ENCODE measurements at places on chromosomes 6 and 20.

- no peak for DNase-seq
Measured at GRCh38 chr6:111199935-111200334, 112.6 kb downstream of the SLC16A10 start.

DNA sequence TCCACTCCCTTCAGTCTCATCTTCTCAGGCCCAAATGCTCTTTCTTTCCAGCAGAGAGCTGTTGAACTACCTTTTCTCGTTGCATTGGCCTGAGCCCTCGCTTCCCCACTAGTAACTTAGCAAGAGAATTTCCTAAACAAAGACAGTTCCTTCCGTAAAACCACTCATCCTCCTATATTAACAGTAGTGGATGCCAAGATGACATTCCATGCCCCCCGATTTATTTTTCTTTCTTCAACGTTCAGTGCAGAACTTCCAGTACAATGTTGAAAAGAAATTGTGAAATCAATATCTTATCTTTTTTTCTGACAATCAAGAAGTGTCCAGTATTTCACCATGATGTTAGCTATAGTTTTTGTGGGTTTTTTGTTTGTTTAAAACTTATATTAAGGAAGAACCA, 45.8 kb downstream of the SOX4 start:
- no peak for DNase-seq

- no peak for DNase-seq
Measured at GRCh38 chr6:134477991-134478635, 160.2 kb upstream of the SGK1 start.

DNA sequence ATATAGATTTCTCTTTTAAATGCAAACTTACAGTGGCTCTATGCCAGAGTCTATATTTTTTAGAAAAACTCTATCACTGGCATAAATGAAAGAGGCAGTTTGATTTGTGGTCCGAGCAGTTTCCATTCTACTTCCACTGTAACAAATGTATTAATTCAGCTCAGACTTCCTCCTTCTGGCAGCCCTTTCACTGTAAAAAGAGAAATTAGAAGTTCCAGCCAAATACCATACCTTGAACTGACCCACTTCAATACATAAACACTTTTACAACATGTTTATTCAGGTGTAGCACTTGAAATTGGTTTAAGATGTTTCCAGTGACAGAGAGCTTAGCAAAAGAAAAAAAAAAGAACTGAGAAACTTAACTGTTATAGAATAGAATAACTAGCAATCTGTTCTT, 99.3 kb downstream of the BMP5 start:
- no peak for DNase-seq

GRCh38 chr20:4808872-4809271, 87.2 kb downstream of the PRND start:
- no peak for DNase-seq

DNA sequence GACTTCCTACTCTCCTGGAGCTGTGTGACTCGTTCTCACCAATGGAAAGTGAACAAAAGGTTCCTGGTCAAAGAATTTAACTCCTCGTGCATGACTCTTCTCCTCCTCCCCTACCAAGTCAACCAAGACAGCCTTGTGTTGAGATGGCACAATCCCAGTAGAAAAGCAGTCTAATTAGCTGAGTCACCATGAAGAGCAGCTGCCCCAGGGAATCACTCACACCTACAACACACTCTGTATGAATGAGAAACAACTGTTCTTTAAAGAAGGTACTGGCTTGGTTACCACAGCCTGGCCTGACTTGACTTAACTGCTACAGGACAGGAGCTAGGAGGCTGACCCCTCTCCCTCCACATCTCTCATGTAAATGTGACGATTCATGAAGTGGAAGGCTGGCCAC, 2.9 kb upstream of the HLA-DOB start:
- no peak for DNase-seq

DNA sequence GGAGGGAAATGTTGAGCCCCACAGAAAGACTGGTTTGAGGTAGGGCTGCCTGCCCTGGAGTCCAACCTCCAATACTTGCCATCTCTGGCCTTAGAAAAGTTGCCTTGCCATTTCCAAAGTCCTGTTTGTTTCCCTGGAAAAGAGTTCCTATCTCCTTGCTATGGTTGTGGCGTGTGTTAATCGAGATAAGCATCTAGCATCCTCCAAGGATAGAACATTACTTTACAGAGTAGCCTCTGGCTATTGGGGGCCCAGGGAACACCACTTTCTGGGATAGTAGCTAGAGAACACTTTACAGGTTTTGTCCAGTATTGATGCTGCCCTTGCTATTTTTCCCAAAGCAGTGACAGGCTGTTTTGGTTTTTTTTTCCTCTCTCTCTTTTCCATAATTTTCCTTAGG, 57.4 kb upstream of the SASH1 start:
- DNase-seq, result no peak

DNA sequence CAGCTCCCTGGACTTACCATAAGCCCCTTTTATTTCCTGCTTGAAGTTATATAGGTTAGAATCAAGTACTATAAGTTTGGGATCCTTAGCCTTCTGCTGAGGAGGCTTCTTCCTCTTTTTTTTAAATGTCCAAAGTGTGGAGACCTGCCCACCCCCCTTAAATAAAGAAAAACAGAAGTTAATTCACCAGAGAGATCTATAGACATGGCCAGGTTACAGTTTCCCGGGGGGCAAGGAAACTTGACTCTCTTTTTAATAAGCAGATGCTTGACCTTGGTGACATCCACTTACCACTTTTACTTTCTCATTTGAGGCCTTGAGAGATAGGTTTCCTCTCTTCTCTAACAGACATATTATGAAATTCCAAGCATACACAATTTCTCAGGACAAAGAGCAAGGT, 88.3 kb downstream of the BMP2 start:
- DNase-seq, result no peak

DNA sequence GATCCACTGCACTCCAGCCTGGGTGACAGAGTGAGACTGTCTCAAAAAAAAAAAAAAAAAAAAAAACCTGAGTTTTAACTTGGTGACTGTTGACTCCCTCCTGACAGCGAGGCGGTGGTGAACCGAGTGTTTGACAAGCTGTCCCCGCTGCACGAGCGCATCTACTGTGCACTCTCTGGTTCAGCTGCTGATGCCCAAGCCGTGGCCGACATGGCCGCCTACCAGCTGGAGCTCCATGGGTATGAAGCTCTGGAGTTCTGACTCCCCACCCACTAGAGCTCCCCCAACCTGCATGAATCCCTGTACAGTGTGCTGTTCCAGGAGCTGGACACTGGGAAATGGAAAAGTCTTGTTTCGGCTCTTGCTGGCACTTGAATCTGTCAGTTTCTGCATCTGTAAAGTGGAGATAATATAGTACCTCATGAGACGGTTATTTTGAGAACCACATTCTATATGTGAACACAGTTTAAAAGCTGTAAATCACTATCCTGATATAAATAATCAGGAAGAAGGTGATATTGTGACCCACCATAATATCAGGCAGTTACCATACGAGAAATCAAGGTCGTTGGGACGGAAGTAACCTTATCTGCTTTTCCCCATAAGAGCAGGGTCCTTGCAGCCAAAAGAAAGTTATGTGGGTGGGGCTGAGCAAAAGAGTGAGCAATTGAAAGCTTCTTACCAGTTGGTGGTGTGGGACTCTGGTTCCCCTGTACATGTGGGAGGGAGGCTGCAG, 3.3 kb downstream of the PSMB9 start:
- DNase-seq, result no peak

DNA sequence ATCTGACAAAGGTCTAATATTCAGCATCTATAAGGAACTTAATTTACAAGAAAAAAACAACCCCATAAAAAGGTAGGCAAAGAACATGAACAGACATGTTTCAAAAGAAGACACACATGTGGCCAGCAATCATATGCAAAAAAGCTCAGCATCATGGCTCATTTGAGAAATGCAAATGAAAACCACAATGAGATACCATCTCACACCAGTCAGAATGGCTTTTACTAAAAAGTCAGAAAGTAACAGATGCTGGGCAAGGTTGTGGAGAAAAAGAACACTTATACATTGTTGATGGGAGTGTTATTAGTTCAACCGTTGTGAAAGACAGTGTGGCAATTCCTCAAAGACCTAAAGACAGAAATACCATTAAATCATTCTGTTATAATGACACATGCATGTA, 289.9 kb upstream of the MMS22L start:
- DNase-seq, result no peak

DNA sequence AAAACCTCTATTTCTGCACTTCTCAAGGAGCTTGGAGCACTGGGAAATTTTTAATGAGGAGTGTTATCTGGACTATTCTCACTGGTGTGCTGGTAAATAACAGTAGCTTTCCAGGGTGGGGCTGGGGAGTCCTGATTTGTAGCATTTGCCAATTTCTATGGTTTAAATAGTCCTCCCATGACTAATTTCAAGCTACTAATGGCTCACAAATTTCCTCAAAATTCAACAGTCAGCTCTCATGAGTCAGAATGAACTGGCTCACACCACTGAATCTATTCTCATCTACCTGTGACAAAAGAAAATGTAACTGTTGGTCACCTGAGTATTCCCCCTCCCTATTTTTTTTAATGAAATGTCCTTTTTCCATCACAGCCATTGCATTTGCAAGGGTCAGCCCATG, 449.6 kb downstream of the KIF16B start:
- no peak for DNase-seq

DNA sequence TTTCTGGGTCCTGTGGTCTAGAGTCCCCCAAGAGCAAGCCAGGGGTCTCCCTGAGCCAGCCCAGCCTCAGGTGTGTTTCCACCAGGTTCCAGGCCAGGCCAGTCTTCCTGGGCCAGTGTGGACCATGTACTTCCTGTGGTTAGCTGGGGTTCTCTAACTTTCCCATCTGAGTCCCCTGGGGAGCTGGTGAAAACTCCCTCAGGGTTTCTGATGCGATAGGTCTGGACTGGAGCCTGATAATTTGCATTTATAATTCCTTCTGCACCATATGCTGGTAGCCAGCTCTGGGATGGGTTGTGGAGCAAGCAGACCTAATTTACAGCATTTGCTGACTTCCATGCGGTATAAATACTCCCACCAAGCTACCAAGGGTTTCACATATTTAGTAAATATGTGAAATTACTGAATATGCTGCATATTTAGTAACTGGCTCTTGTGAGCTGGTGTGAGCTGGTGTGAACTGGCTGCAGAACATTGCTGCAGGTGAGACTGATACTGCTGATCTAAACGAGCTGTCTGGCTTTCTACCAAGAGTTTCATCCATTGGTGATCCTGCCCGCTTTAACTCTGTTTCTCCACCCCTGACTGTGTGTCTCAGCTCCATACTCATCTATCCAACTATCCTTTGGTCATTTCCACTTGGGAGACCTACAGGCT, 62.6 kb downstream of the RIN2 start:
- no peak for DNase-seq

- peak; percentile 6 for DNase-seq
Measured at GRCh38 chr6:7073821-7074525, 33.8 kb upstream of the RREB1 start.

DNA sequence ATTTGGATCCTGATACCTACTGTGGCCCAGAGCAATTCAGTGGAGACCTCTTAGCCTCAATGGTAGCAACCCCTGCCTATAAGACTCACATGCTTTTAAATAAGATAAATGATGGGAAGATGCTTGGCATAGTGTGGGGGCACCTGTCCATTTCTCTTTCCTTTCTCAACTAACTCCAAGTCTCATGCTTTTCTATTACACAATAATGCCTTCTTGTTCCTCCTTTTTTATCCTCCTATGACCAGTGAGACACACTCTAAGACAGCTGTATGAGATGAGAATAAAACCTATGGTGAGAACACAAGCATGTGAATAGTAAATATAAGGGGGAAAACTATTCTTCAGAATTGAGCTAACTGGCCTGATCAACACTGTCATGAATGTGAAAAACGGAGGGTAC, 147.0 kb upstream of the STXBP5 start:
- DNase-seq, result no peak

GRCh38 chr20:11159728-11160127, 485.9 kb upstream of the JAG1 start:
- no peak for DNase-seq

- DNase-seq, result no peak
Measured at GRCh38 chr20:43992885-43993284, 78.2 kb downstream of the TOX2 start.

All from activated naive CD4-positive, alpha-beta T cell (primary cell).